Eye (tissue), 1 donor: ENCODE measurements at places on chromosomes 6 and 20.

GRCh38 chr6:31898383-31899011 is 999 bp upstream of the EHMT2 start:
- DNase-seq: peak; percentile 77

- no peak for DNase-seq
Observed at GRCh38 chr6:22023937-22024336, 272.9 kb downstream of the PRL start.

DNA sequence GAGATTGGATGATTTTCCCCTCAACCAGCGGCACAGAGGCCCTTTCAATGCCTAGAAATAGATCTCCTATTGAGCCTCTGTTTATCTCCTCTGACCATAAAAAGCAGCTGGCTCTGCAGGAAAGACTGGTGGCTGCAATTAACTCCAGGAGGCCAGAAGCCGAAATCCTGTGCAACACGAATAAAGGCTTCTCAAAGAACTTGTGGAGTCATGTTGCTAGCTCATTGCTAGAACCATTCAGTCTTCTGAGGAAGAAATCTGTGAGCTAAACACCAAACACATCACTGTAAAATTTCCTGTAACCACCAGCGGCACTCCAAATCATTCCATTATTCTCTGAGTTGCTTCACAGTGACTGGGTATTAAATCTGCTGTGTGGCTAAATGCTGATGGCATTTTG is 49.1 kb upstream of the TPD52L1 start:
- peak; percentile 64 for DNase-seq

GRCh38 chr6:52531396-52531795 is 45.5 kb downstream of the TRAM2 start:
- no peak for DNase-seq

GRCh38 chr6:70107852-70108629 is 194.8 kb downstream of the COL9A1 start:
- DNase-seq: peak; percentile 90

GRCh38 chr20:5410470-5410869 is 93.7 kb upstream of the PROKR2 start:
- DNase-seq: peak; percentile 6

DNA sequence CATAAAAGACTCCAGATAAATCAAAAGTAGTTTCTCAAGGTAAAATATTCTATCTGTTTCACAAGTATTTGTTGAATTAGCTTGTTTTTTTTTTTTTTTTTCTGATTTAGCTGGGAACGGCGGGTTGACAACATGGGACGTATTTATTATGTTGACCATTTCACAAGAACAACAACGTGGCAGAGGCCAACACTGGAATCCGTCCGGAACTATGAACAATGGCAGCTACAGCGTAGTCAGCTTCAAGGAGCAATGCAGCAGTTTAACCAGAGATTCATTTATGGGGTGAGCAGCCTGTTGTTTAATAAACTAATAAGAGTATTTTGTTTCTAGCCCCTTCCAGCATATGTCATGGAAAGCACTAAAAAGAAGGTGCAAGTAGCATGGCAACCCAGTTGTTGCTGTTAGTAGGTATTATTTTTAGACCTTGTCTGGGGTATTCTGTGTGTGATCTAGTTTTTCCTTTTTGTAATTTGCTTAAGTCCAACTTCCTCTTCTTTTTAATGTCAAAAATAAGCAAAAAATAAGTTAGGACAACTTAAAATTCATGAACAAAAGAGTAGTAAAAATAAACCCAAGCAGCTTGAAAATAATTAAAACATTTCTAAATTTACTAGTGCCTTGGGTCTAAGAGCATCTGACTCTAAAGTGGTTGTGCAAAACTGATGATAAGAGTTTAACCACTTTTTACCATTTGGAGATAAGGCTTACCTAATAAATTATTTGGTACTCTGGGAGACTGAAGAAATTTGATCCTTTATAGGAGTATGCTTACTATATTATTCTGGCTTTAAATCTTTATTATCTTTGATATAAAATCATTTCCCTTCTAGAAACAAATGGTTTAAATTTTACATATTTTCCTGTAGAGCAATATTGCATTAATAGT is 70.8 kb upstream of the DYNLRB1 start:
- no peak for DNase-seq

GRCh38 chr20:59559863-59560262 is 44.5 kb upstream of the PHACTR3 start:
- DNase-seq: no peak

- DNase-seq: peak; percentile 42
Observed at GRCh38 chr20:51710361-51710894, 57.8 kb downstream of the ATP9A start.

DNA sequence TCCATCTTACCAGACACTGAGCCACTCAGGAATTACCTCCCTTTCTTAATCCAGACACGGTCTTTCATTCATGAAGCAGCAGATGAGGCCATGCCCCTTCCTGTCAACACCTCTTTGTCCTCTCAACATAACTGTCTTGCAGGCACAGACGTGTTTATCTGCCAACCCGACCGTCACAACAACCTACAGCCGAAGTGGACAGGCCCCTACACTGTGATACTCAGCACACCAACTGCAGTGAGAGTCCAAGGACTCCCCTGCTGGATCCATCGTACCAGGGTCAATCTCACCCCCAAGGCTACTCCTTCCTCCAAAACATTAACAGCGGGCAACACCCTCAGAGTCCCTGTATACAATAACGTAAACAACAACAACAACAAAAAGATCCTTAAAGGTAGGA is 30.6 kb upstream of the ULBP3 start:
- no peak for DNase-seq

DNA sequence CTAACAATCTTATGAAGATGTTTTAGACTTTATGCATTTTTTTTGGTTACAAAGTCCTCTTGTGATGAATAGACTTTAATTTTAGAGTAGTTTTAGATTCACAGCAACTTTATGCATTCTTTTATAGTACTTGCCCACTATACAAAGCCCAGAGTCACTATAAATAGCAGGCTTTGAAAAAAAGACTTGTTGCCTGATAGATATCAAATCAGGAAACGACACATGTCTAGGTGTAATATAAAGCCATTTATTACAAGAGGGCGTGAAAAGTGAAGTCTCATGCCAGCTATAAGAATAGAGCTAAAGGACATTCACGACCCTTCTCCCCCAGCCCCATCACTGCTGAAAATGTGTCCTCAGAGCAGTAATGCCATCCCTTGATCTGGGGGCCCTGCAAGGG is 78.0 kb upstream of the MRPS10 start:
- DNase-seq: no peak

GRCh38 chr20:50673466-50674137 is 17.7 kb downstream of the RIPOR3 start:
- DNase-seq: no peak

DNA sequence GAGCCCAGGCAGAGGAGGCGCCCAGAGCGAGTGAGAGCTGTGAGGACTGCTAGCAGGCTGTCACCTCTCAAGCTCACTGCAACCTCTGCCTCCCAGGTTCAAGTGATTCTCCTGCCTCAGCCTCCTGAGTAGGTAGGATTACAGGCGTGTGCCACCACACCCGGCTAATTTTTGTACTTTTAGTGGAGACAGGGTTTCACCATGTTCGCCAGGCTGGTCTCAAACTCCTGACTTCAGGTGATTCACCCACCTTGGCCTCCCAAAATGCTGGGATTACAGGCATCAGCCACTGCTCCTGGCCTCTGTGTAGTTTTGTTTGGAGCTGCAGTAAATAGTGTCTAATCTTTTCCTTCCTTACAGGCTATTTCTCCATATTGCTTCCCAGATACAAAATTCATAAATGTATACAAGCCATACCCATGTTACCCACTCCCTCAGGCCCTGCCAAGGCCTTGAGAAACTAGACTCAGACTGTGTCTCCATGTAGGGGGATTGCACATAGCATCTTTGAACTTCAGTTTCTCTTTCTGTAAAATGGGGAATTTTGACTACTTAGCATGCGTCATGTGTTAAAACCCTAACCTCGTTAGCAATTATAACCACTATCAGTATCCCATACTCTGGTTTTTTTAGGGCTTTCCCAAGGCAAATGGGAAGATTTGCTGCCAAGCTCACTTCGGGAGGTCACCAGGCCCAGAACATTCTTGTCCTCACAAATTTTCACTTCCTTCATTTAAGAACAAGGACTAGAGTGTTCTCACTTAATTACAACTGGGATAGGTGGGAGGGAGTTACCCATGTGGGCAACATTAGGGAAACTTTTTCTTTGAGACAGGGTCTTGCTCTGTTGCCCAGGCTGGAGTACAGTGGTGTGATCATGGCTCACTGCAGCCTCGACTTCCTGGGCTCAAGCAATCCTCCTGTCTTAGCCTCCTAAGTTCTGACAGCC is 67.3 kb upstream of the DDR1 start:
- no peak for DNase-seq

DNA sequence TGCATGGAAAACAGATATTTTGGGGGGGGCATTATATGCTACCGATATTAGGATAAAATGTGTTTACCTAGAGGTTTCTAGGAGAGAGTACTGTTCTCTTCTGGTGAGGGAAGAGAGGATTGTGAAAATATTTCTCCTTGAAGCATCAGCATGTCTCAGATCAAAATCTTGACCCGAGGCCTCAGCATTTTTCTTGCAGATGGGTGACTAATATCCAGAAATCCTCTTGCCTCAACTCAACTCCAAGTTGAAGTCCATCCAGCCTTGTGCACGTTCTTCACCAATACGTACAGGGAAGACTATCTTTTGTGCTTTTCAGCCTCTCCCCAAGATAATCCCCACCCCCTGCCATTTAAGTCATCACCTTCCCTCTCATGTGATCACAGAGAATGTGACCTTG is 59.5 kb downstream of the PRND start:
- no peak for DNase-seq

GRCh38 chr6:65938000-65938399 is 231.0 kb upstream of the EYS start:
- no peak for DNase-seq

DNA sequence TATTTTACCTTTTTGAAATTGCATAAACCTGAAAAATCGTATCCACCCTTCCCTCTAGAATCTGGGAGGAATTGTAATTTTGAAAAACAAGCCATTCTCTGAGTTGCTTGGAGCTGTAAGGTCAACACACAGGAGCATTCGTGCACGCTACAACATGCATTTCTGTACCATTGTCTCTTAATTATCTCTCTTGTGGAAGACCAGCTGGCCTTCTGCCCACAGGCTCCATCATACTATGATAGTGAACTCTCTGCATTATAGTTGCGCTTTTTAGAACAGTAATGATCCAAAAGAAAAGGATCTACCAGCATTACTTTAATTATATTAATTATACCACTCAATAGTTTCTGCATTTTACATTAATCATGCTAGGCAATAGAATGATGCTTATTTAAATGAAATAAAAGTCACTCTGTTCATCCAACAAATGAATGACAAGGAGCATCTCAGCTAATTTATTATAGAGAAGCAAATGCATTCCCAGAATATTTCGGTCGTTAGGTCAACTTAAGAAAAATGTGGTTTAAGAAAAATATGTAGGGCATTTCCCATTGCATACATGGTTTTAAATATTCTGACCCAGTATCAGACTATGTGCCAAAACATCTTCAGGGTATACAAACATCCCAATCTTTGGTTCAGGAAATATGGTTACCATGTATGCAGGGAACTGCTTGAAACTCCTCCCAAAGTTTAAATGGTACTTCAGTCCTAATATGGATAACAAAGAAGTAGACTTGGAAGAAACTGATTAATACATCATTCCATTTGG is 263.5 kb downstream of the TFAP2A start:
- DNase-seq: peak; percentile 41

DNA sequence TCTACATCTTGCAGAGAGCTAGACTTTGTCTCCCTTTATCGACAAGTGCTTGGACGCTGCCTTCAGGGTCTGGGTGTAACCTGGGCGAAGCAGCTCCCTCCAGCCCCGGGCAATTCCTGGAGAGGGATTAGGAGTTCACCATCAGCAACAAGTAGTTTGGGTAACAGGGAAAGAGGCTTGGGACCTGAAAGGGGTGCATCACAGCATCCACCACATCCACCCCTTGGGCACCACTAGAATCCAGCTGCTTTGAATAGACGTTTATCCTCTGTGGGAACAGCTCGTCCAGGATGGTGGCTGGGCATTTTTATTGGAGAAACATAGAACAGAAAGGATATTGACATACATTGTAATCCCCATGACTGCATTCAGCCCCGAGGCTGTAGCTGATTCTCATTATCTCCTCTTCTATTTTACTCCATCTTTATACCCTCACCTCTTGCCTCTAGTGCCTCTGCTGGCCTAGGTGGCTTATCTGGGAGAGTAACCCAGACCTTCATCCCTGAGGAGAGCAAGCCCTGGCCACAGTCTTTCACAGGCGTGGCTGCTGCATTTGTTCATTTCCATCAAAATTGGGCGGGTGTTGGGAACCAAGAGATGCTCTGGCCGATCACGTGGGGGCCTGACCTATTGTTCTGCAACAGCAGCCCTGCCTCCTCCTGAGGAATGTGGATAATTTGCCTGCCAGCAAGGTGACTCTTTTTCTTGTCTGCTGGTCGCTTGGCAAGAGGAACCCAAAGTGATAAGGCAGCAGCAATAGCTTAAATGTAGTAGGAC is 109.2 kb upstream of the RALGAPA2 start:
- no peak for DNase-seq

GRCh38 chr6:120938164-120938875 is 396.0 kb downstream of the TBC1D32 start:
- no peak for DNase-seq

- DNase-seq: no peak
Observed at GRCh38 chr20:24027229-24027628, 38.6 kb upstream of the GGTLC1 start.

GRCh38 chr6:25670208-25670607 is 18.2 kb downstream of the SCGN start:
- DNase-seq: no peak

DNA sequence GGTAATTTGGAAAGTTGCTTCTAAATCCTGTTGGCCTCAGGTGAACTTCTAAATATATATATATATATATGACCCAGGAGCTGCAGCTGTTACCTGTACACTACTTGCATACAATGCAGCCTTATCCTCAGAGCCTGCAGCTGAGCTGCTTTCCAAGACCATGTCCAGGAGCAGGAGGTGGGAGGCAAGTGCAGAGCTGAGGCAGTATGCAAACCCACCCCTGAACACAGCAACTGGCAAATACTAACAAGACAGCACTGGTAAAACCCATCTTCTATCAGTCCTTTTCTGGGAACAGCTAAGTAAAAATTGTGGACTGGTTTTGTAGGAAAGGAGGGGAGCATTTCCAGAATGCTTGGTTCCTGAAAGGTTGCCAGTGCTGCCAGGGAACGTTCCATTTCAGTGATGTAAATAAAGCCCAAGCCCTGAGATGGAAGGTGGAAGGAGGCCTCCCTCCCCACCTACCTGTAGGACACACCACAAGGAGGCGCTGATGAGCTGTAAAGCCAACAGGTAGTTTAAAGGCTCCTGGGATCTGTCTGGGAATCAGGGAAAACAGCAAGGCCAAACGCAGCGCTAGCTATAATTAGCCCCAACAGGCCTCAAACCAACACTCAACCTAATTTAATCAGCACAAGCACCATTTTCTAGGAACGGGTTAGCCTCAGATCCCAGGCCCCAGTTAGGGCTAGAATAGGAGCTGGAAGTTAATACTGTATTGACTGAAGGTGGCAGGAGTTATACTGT is 93.8 kb upstream of the MAP7 start:
- peak; percentile 87 for DNase-seq

DNA sequence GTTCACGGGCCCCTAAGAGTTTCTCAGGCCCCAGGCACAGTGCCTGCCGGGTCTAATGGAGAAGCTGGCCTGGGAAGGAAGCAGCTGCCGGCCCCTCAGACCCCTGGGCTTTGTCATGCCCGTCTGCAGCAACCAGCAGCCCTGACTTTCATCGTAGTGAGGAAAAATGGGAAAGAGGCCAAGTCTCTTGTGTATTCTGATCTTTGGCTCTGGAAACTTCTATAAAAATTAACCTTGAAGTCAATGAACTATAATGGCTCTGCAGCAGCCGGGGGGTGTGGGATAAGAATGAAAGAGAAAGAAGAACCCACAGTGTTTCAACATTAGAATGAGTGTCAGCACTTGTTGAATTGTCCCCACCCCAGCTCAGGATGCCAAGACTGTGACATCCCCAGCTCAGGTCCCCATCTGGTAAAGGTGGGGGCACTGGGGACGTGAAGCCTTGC is 12.9 kb downstream of the TGM2 start:
- DNase-seq: peak; percentile 70
